NCI-H524 (cell line): ENCODE measurements at places on chromosomes 11 and 22.

- no peak for DNase-seq
Measured at GRCh38 chr11:2592559-2593392, 107.0 kb downstream of the KCNQ1OT1 start.

DNA sequence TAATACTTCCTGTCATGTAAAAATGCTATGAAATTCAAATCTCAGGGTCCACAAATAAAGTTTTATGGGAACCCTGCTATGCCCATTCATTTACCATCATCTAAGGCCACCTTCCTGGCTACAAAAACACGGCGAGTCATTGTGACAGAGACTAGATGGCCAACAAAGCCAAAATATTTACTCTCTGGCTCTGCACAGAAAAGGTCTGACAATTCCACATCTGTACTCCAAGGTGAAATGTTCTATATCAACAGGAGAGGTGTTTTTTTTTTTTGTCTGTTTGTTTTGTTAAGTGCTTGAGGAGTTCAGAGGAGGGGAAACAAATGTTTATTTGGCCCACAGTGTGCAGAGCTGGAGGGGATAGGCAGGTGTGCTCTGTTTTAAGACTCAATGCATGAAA is 18.6 kb upstream of the TMA7B start:
- DNase-seq, result no peak

DNA sequence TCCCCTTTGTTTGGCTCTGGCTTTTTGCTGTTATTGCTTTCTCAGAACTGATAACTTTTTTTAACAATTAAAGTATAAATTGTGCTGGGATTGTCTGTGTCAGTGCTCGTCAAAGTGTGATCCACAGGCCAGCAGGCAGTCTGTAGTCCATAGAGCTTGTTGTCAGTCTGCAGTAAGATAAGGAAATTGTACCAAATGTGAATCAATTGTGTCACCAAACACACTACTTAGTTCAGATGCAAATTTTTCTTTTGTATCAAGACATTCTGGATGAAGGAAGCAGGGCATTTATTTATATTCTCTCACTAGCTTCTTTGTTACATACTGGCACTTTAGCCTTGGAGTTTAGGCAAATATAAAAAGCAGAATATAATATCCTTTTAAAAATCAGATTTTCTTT is 121.0 kb downstream of the WNT11 start:
- DNase-seq, result no peak

DNA sequence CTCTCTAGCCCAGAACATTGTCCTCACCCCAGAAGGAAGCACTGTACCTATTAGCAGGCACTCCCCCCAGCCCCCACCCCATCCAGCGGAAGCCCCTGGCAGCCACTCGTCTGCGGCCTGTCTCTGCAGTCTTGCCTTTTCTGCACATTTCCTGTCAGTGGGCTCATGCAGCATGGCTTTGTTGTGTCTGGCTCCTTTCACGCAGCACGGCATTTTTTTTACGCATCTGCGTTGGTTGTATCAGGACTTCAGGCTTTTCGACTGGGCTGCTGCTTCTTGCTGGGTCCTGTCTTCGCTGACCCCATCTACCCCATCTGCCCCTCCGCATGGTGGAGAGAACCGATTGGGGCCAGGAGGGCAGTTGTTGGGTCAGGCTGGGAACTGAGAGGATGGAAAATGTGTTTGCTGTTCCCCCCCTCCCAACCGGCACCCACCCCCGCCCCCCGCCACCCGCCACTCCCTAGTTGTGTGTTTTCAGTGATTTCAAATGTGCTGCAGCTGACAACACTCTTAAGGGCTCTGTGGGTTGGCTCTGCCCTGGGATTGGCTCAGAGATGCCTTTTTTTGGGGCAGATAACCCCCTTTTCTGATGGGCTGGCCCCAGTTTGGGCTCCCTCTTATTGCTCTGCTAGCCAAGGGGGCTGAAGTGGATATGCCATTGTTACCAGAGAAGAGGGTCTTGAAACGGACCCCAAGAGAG is 110.0 kb downstream of the KIAA1671 start:
- no peak for DNase-seq

- no peak for DNase-seq
Measured at GRCh38 chr22:18062421-18062820, 15.4 kb upstream of the PEX26 start.

- DNase-seq, result no peak
Measured at GRCh38 chr11:114106986-114107385, 47.5 kb downstream of the ZBTB16 start.

- DNase-seq, result no peak
Measured at GRCh38 chr11:76239483-76240160, 33.3 kb upstream of the WNT11 start.

DNA sequence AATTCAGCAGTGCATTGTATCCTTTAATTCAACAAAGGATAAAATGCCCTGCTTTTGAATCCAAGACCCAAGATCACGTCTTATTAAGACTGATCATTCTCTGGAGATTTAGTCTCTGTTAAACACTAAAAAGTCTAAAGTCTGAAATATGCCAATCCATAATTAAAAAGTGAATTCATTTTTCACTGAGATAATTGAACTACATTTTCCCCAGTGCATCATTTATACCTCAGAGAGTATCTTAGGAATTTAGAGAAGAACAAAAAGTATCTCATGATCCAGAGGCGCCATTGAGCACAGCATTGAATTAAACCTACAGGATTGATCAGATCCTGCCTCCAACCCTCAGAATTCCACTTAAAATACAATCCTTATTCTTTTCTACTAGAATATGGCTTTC is 5.4 kb downstream of the OR5AP2 start:
- no peak for DNase-seq

DNA sequence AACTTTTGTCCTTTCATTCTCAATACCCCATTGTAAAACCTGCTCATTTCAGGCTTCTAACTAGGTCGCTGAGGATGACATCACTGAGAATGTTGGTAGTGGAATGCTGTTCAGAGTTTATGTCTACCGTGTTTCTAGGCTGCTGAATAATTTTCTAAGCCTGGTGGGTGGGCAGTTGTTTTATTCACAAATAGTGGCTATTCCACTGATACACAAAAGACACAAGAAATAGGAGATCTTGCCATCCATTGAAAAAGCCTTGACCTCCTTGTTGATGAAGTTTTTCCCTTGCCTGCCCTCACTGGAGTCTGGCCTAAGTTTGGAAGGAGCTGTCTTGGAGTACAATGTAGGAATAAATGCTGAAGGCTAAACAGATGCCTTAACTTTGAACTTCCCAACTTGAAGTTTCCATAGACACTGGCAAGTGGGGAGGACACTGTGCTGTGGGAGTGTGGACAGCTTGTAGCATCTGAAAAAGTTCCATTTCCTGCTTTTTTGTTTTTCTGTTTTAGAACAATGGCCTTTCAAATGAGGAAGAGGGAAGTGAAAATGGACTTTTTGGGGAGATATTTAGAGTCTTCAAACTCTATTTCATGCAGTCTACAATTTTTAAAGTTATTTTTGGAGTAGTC is 59.2 kb downstream of the TRIM44 start:
- no peak for DNase-seq

GRCh38 chr22:18063306-18063705 is 14.5 kb upstream of the PEX26 start:
- DNase-seq, result no peak

DNA sequence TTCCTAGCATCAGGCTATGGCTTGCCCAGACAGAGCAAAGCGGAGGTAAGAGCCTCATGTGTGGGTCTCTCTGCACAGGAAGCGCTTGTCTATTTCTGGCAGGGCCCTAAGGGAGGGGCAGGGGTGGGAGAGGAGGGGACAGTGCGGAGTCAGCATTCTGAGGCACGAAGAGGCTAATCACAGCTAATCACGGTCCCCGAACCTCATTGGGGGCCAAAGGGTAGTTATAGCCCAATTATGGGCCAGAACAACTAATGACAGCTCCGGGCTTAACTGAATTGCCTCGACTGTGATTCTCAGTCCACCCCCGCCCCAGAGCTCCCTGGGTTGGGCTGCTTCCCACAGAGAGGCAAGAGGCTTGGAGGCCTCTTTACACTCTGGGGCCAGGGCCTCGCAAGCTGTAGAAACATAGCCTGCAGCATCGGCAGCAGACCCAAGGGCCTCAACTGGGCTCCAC is 72.7 kb upstream of the PRDM11 start:
- no peak for DNase-seq

DNA sequence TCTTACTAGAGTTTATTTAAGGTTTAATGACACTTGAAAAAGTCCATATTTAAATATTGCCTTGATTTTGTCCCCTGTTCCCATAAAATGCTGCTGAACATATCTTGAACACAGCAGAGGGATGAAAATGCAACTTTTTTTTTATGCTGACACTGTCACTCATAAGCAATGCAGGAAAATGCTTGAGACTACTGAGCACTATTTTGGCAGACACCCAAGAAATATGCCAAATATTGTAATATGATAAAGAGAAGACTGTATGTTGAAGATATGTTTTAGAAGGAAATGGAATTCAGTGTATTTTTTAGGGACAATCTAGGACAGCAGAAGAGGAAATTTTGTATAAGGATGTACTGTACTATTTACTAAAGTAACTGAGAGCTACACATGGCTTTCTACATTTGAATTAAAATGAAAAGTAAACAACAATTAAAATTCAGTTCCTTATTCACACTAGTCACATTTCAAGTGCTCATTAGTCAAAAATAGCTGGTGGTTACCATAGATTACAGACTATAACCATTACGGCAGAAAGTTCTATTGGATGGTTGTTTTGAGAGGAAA is 58.6 kb downstream of the LRRC4C start:
- DNase-seq, result no peak

- no peak for DNase-seq
Measured at GRCh38 chr11:47506795-47507562, 46.0 kb downstream of the CELF1 start.

- DNase-seq, result no peak
Measured at GRCh38 chr11:60394666-60395380, 1.4 kb upstream of the MS4A14 start.

DNA sequence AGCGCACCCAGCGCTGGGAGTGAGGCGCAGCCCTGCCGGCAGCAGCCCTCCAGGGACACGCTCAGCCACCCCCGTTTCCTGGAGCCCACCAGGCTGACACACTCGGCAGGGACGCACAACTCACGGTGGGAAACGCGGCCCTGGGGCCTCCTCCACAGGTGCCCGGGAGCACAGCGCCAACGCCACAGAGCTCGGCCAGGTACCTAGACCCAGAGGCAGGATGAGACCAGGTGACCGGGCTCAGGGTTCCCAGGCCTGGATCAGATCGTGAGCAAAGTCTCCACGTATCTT is 18.0 kb downstream of the TUBGCP6 start:
- no peak for DNase-seq

DNA sequence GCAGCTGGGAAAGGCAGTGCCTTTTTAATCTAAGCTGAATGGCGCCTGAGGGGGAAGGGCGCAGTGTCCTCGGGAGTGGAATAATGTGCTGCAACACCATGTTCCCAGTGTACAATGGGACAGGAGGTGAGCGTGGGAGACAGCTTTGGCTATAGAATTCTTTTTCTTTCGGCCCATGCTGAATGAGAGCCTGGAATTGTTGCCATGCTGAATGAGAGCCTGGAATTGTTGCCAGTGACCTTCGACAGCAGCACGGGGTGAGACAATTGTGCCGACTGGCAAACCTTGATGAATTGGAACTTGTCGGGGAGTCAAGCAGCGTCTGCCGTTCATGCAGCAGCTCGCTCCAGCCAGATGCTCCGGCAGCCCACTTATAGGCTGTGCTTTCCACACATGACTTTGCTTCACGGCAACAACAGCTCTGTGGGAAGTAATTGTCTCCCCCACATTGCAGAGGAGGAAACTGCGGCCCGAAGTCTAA is 141.4 kb upstream of the E2F8 start:
- peak; percentile 46 for DNase-seq

- DNase-seq, result no peak
Measured at GRCh38 chr11:18958221-18958910, 19.2 kb upstream of the MRGPRX1 start.

DNA sequence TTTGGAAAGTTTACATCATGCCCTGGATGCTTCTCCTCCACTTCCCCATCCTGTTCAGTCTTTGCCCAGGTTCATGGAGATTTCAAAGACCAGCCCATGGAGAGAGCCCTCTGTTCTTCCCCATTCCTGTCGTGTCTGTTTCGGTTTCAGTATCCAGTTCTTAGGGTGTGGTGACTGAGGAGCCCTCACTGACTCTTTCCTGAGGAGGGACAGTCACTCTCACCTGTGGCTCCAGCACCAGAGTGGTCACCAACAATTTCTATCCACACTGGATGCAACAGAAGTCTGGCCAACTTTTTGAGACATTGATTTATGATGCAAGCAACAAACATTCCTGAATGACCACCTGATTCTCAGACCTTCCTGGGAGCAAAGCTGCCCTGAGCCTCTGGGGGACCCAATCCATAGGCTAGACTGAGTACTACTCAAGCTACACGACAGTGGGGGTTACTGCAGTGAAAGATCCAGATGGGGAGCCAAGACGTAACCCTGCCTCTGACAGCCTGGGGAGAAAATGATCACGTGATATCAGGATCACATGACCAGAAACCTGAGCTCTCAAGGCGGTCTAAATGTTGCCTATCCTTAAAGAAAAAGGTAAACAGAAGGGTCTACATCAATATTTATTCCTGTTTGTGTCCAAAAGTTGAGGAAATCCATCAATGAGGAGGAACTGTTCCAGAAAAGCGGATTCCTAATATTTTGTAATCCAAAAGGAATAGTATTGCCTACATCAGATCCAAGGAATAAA is 76.2 kb upstream of the VPREB1 start:
- DNase-seq, result peak; percentile 95

- no peak for DNase-seq
Measured at GRCh38 chr11:86403458-86403857, 28.8 kb downstream of the CCDC81 start.

DNA sequence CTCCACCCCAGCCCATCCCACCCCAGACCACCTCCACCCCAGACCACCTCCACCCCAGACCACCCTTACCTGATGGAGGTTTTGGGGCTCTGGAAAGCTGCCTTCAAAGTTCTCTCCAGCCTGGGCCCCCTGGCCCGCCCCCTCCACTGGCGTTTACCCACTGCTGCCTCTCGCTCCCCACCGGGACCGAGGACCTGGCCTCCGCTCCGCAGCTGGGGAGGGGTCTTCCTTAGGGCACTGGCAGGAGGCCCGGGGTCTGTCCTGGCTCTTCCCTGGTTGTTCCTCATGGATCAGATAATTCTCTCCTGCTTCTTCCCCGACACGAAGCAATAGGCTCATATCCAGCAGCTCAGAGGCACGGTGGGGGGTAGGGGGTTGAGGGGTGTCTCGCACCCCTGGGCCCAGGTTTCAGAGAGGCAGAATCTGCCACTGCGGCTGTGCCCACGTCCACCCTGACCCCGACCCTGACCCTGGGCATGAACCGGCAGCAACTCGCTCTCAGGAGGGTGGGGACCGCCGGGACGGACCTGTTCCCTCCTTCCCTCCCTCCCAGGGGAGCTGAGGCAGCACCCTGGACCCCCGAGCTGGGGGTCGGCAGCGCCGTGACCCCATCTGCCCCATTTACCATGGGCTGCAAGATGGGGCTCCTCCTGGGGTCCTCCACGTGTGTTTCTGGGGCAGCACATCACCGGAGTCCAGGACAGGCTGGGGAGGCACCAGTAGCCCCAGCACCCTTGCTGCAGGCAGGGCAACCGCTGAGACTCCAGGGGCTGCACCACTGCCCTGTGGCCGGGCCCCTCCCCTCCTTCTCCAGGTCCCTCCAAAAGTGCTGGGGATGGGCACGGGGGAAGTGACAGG is 12.9 kb downstream of the KRTAP5-5 start:
- DNase-seq, result no peak

- DNase-seq, result no peak
Measured at GRCh38 chr11:79173615-79174014, 267.2 kb downstream of the TENM4 start.
